ENCODE measurements at places on chromosomes 6 and 20.

DNA sequence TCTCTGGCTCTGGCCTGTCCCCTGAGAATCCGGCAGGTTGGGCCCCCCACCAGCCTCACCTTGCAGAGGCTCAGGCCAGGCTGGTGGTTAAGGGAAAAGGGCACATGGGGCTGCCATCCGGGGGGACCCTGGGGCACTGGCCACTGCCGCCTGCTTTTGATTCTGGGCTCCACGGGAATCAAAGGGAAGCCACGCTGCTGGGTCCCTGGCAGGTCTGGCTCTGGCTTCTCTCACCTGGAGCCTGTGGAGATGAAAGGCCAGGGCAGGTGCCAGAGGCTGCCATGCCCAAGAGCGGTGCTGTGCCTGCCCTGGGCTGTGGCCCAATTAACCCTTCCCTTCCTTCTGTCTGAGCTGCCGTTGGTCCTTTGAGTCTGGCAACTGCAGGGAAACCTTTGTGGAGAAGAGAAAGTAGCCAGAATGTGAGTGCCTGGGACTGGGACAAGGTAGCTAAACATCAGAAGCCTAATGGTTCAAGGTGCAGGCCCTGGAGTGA is 9.4 kb upstream of the CDH22 start:
- no peak for DNase-seq

GRCh38 chr6:94144807-94145206 is 725.4 kb upstream of the EPHA7 start:
- DNase-seq: no peak

DNA sequence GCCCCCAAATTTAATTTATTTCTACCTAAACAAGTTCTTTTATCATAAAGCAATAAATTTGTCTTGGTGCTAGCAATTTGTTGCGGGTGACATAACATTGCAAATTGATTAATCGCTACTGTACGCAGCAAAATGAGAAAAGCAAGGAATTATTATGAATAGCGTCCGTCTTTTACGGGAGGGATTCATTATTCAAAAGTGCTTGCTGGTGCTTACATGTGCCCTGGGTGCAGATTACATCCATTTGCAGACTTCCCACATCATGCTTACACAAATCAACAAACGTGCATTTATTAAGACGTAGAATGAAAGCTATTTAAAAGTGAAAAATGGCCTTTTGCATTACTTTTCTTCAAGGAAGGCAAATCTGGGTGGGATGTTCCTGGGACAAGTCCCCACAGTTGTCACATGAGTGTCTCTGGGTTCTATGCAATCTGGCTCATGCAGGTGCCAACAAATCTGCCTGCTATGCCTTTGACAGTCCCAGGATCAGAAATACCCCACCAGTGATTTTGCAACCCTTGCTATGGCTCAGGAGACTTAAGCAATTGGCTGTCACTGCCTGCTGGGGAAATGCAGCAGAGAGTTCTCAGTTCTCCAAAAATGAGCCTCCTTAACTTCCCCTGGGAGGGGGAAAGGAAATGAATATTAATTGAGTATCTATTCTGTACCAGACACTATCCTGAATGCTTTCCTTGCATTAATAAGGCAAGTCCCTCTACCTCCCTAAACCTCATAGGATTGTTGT is 30.1 kb upstream of the MAFB start:
- DNase-seq: peak; percentile 26

DNA sequence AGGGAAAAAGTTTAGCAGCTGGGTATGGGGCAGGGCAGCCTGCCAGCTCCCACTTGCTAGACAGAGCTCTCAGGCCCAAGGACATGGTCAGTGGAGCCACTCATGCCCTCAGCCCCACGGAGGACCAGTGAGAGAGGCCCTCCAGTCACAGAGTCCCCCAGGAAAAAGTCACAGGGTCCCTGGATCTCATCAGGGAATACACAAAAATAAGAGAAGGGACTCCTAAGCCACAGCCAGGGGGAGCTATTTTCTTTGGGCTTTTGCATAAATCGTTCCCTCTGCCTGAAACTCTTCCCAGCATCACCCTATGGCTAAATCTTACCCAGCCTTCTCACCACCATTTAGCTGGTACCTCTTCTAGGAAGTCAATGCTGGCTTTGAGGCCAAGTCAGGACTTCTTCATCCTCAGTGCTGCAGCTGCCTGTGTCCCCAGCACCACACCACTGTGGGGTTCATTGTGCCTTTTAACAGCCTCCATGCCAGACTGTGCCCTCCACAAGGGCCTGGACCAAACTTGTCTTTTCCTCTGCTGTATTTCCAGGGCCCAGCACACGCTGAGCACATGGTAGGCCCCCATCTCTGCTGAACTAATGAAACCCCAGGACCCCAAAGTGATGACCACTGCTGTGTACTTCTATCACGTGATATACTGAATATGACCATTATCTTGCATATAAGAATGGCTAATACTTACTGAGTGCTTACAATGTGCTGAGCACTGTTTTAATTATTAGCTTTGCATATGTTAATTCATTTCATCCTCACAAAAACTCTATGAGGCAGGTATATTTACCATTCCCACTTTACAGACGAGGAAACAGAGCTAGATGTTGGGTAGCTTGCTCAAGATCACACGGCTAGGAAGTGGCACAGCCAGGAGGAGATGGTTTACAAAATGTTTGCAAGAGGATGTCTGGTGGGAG is 2.0 kb downstream of the ZNF335 start:
- DNase-seq: peak; percentile 38

- DNase-seq: no peak
Measured at GRCh38 chr20:7935027-7935551, 5.2 kb downstream of the HAO1 start.

DNA sequence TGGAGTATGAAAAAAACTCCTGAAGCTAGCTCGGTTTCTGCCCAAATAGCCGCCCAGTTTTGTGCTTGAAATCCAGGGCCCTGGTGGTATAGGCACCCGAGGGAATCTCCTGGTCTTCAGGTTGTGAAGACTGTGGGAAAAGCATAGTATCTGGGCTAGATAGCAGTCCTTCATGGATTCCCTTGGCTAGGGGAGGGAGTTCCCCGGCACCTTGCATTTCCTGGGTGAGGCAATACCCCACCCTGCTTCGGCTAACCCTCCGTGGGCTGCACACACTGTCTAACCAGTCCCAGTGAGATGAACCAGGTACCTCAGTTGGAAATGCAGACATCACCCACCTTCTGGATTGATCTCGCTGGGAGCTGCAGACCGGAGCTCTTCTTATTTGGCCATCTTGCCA is 184.5 kb upstream of the SLC35B3 start:
- no peak for DNase-seq

DNA sequence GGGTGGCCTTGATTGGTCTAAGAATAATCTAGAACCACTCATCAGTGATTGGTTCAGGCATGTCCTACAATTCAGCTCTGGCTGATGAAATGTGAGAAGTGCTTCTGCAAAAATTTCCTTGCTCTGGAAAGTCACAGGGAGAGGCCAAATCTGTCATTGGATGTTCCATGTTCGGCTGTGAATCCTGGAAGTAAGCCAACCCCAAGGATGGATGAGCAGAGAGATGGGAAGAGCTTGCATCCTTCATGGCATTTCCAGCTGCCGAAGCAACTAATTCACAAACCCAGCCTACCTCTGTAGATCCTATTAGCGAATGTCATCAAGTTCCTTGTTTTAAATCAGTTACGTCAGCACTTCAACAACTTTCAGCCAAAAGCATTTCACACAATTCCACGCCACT is 187.2 kb upstream of the SOX4 start:
- DNase-seq: no peak

DNA sequence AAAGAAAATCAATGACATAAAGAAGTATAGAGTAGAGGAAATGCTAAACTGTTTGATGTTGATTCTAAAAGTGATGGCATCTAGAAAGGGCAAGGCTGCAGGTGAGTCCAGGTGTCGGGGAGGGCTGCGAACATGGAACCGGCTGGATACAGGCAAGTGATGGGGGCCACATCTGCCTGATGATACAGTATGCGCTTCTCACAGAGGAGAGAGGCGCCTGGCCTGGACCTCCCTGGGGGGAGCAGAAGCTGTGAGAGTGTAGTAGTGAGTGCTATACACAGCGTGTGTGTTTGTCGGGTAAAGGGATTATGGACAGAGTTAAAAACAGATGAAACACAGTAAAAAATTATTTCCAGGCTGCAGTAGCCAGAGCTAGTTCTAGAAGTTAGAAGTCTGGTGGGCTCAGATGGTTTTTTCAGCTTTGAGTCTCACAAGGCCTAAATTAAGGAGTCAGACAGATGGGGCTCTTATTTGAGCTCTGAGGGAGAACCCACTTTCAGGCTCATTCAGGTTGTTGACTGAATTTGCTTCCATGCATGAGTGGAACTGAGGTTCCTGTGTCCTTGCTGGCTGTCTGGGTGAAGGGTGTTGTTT is 195.8 kb upstream of the ARG1 start:
- no peak for DNase-seq

DNA sequence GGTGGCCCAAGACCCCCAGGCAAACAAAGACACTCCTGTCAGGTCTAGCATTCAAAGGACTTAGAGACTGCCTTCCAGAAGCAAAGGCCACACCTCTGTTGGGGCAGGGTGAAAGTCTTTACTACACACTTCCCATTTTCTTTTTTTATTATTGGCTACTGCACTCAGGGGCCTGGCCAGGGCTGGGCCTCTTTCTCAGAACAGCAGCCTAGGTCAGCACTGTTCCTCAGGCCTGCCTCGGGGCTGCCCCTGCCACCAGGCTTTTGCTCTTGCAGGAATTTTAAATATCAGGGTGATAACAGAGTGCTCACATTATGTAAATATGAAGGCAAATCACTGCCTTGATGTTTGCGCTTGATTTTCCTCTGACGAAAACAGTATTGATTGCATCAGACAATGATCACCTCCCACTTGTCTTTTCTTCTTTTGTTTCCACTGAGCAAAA is 18.5 kb downstream of the GSTA4 start:
- DNase-seq: peak; percentile 19

DNA sequence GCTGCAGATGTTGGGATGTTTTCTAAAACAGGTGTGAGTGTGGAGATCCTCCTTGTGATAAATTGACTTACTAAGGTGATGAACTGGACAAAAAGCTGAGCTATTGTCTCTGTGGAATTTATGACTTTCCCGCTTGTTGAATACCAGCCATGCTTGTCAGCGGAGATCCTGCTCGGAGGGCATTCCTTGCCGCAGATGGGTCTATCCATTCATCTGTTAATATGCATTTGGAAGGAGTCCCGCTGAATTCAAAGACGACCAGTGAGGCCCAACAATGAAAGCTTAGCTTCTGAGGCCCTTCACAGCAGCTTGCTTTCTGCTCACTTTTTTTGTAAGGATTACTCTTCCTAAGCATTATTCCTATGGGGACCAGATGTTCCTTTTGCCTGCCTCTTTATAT is 124.9 kb downstream of the TIAM2 start:
- DNase-seq: no peak

Data from CD4-positive, alpha-beta T cell treated with Interleukin-1 beta for 1 hour (primary cell).